ENCODE measurements at places on chromosomes 12 and 14.

- no peak for DNase-seq
These were observed 163.8 kb upstream of the SLC16A7 start for GRCh38 chr12:59432057-59432456.

- DNase-seq = no peak
These were observed 83.6 kb upstream of the LHX5 start for GRCh38 chr12:113555226-113555625.

DNA sequence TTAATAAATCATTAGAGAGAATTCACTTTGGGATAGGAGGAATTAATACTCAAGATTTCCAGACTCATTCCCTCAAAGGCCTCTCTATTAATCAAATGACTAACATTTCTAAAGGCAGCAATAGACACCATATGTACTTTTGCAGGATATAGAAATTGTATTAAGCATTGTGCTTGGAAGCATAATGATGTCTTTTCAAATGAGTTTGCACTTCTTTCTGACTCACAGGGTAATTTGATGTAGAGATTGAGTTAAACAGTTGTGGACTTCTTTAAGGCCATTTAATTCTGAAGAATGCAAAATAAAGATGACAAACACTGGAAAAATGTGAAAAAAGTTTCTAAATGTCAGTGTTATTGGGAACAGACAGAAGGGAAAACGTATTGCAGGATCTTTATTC, 63.4 kb upstream of the CSRP2 start:
- DNase-seq = no peak

- no peak for DNase-seq
These were observed 47.0 kb upstream of the SLC2A13 start for GRCh38 chr12:40152783-40153383.

- DNase-seq = no peak
These were observed 36.5 kb downstream of the DYNC1H1 start for GRCh38 chr14:102000902-102001301.

DNA sequence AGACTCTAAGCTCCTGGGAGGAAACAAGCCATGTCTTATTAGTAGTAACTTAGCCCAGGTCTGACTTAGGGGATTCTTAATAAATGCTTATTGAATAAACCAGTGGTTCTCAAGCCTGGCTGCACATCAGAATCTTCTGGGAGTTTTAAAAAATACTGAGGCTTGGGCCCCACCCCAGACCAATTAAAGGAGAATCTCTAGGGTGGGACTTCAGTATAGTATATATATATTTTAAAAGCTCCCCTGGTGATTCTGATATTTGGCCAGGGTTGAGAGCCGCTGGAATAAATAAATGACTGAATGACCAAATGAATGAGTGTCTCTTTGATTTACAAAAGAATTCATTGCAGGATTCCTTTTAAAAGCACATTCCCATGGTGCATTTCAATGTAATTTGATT, 151.5 kb upstream of the GSC start:
- no peak for DNase-seq

DNA sequence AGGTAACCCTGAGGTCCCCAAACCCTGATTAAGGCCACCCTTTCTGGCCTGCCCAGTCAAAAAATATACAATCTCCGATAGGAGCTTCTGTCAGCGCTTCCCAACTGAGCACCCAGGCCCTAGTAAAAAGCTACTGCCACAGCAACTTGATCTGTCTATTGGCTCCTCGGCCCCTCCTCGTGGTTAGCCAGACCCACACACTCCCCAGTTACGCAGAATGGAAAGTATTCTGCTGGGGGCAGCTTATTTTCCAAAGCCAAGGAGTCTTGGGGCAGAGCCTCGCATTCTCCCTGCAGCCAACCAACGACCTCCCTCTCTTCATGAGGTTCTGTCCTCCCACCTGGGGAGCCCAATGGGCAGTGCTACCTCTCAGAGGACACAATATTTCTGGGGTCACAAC, 32.1 kb downstream of the FMNL3 start:
- DNase-seq = no peak

- DNase-seq = no peak
These were observed 124.2 kb downstream of the DENND5B start for GRCh38 chr12:31466768-31467167.

- DNase-seq = no peak
These were observed 827.9 kb downstream of the BCL11B start for GRCh38 chr14:98444077-98444476.

Data from activated naive CD8-positive, alpha-beta T cell treated with anti-CD3 and anti-CD28 coated beads, Interleukin-2, amount 50 U/mL, for 16 hours (primary cell).